ENCODE measurements at places on chromosomes 13 and 19. TPM values are rescaled to one million over a fixed set of nuclear protein-coding genes. Genes with fewer than 3 reads are reported as not detected.

The CEACAM16 gene
- not detected for polyA plus RNA-seq

The PRKD2 gene
- polyA plus RNA-seq = 30.4 TPM

DNA sequence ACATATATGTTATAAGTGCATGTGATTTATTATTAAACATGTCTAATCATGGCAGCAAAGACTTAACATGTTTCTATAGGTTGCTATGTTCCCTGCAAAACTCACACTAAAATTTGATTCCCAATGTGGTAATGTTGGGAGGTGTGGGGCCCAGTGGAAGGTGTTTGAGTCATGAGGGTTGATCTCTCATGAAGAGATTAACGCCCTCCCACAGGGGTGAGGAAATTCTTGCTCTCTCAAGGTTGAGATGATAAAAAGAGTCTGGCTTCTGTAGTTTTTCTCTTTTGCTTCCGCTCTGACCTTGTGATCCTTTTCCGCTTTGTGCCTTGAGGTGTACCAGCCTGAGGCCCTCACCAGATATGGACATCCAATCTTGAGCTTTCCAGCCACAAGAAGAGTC is 737.5 kb upstream of the SLITRK5 start:
- no peak for DNase-seq

DNA sequence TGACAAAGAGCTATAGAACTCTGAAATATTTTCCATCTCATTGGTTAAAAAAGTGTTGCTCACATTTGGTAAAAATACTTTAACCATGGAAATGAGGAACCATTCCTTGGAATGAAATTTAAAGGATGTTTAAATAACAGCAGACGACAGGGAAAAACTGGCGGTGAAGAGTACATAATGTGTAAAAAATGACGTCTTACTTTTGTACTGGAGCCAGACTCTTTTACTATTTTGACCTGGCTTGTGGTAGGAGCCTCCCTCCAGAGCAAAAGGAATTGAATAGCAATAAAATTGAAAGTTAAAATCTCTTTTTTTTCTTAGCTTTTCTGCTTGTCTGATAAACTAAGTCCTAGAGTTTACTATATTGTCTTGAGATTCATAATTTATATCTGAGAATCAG is 426.2 kb upstream of the KLHL1 start:
- no peak for DNase-seq

The IFI30 gene
- 17.6 TPM for polyA plus RNA-seq

The OLFM4 gene
- polyA plus RNA-seq = 0.65 TPM

- DNase-seq = no peak
Observed at GRCh38 chr19:4372165-4373012, 28.0 kb downstream of the SH3GL1 start.
